Dorsolateral prefrontal cortex (tissue), 122 donors: ENCODE measurements at places on chromosomes 11 and 22.

DNA sequence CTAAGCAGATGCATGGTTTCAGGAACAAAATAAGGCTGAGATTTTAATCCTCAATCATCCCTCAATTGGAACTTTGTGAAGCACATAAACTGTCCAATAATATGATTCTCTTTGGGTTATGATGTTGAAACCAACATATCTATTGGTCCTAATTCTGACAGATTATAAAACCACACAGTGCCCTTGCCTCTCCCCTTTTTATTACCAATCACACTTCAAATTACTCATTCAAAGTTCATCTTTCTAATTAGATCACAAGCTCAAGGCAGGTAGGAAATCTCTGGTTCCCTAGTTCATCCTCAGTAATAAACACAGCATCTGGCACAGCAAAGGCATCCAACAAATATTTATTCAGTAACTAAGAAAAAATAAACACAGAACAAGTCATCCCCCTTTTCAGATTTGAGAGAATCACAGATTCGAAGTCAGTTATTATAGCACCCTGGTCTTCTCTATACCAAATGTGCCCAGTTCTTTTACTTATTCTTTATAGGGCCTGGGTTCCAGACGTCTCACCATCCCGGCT is 611.6 kb downstream of the INSC start:
- DNase-seq = no peak

DNA sequence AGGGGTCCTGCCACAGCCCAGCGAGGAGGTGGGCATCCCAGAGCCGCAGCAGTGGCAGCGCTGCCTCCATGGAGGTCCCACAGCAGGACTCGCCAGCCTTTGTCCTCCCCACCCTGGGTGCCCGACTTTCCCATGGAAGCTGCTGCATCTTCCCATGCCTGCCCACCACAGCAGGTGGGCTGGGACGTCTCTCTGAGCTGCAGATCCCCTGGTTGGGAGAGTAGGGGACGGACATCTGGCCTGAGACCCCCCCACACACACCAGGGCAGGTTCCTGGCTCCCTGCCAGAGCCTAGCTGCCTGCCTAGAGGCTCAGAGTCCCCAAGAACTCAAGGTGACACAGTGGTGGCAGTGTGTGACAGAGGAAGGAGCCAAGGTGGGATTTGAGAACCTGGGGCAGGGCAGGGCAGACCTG is 21.5 kb upstream of the PRR5 start:
- DNase-seq = no peak

DNA sequence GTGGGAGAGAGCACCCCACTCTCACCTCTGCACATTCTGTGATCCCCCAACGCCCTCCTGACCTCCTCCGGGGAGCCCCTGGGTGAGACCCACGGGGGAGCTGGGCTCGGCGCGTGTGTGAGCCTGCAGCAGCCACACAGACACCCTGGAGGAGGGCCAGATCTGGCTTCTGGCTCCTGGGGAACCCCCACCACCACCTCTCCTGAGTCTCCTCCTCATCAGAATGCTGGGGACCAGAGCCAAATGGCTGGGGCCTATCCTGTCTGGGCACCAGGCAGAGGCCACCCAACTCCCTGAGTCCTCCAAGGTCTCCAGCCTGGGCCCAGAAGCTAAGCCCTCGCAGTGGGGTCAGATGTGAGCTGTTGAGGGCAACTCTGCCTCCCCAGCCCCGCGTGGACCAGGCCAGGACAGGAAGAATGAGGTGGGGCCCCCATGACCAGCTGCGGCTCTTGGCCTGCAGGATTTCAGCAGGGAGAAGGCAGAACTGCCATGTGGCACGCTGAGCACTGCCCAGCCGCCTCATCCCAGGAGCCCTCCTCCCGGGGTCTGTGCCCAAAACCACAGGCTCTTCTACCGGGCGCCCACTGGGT is 5.5 kb upstream of the PIM3 start:
- no peak for DNase-seq

- DNase-seq = no peak
Measured at GRCh38 chr11:128047026-128047425, 540.3 kb downstream of the ETS1 start.

DNA sequence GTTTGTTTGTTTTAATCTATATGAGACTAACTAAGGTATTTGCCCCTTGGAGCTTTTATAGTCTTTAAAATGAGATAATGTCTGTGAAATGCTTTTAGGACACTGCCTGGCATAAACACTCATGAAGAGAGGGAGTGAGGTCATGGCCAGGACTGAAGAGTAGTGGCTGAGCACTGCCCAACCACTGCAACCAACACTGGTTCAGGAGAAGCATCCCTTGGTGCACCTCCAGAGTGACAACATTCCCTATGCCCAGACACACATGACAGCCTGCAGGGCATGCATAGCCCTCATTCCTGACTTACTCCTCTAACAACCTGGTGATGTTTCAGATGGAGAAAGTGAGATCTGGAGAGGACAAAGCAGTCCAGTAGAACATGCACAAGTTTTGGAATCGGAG is 36.1 kb downstream of the ME3 start:
- no peak for DNase-seq

DNA sequence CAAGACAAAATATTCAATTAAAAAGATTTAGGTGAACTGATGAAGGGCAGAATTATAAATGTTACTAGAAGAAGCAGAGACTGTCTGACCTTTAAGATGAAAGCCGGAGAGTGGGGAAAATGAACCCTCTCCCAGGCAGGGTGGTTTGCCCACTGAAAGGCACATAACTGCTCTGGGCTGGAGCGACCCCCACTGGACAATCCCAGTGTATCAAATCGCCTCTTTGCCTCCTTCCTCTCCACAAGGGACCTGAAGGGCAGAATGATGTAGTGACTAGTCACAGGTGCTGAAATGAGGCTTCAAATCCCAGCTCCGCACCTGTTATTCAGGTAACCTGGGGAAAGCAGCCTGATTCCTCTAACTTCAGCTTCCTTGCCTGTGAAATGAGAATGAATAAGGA is 69.0 kb downstream of the EFCAB6 start:
- no peak for DNase-seq

GRCh38 chr11:43358279-43358800 is 380 bp upstream of the TTC17 start:
- no peak for DNase-seq

- no peak for DNase-seq
Measured at GRCh38 chr11:79022265-79022664, 418.6 kb downstream of the TENM4 start.

- DNase-seq = no peak
Measured at GRCh38 chr11:72237112-72237931, 6.7 kb downstream of the PHOX2A start.
